ENCODE measurements at places on chromosomes 16 and 17.
A peak's percentile ranks its signal among the peaks of the same experiment; 100 is the strongest.

GRCh38 chr16:66787427-66787826 lies 14.0 kb downstream of the TERB1 start:
- peaks cover 9% of the 10 kb centered on the region for H3K27me3 ChIP-seq
- H3K36me3 ChIP-seq = no peaks in the 10 kb centered on the region
- no peak for DNase-seq
- H3K27ac ChIP-seq = no peak overlapping the region

DNA sequence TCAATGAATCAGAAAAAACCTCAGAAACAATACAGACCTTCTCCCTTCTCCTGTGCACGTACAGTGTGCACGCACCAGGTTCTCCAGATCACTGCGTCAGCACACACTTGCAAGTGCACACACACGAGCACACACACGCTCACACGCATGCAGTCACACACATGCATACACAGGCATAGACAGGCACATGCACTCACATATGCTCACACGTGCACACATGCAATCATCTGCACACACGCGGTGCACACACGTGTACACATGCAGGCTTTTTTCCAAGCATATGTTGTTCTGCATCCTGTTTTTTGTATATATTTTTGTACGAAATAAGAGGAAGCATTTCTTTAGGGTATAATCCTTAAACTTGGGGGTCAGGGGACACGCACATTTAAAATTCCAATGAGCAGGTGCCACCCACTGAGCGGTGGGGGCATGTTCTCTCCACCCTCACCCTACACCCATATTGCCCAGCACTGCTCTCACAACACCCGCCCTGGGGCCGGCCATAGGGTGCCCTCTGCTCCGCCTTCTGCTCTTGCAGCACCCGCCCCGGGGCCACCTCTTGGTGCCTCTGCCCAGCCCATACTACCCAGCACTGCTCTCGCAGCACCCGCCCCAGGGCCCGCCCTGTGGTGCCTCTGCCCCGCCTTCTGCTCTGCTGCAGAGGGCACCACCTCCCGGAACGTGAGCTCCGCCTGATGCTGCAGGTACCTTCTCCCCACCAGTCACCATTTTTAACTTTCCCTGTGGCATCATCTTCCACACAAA lies 20.9 kb downstream of the KLHDC4 start:
- H3K4me3 ChIP-seq = no peak overlapping the region
- peaks cover 55% of the 10 kb centered on the region for H3K36me3 ChIP-seq
- DNase-seq = no peak
- H3K27ac ChIP-seq = no peak overlapping the region
- peaks cover 10% of the 10 kb centered on the region for H3K4me1 ChIP-seq

DNA sequence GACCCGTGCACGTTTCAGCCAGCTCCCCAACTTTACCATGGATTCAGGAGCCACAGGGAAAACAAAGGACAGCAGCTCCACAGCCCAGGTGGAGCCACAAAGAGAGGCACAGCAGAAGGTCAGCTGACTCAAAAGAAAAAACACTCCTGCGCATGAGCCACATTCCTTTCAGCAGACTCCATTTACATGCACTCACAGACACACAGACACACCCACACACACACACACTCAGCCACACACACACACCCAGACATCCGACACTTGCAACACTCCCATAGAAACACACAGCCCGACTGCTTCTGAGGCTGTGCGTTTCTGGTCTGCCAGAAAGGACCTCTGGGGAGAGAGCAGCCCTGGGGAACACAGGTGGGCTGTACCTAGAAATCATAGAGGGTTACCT lies 2335.5 kb downstream of the TP53TG3F start:
- no peak overlapping the region for H3K4me3 ChIP-seq
- no peak for DNase-seq
- H3K27me3 ChIP-seq = no peaks in the 10 kb centered on the region
- no peaks in the 10 kb centered on the region for H3K4me1 ChIP-seq
- H3K27ac ChIP-seq = no peak overlapping the region

GRCh38 chr17:2056206-2057174 lies 1.6 kb downstream of the HIC1 start:
- H3K36me3 ChIP-seq = peaks cover 27% of the 10 kb centered on the region
- peaks cover 33% of the 10 kb centered on the region for H3K4me1 ChIP-seq
- H3K27me3 ChIP-seq = peaks cover 14% of the 10 kb centered on the region
- peak; percentile 69 for DNase-seq

DNA sequence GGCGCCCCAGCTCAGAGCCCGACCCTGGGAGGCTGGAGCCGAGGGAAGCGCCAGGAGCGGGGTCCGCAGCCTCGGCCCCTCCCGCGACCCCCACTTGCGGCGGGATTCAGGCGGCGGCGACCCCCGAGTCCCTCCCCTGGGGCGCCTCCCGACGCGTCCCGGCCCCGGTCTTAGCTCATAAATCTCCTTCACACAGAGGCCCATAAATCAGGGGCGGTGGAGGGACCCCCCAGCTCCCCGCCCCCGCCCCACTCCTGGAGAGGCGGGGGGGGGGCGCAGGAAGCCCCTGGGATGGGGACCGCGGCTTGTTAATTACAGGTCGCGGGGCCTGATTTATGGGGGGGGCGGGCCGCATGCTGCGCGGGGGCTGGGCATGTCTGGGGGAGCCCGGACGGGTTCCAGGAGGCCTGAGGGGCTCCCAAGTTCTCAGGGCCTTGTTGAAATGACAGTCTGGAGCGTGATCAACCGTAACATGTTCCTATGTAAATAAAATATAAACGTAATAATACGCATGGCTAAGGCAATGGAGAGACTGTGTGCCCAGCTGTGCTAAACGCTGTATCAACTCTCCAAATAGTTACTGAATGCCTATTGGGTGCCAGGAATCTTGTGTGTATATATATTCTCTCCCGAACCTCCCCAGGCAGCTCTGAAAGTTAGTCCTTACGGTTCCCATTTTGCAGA lies 10.0 kb upstream of the BHLHA9 start:
- H3K4me1 ChIP-seq = peaks cover 29% of the 10 kb centered on the region
- peak overlapping the region; percentile 15 for H3K4me3 ChIP-seq
- H3K27me3 ChIP-seq = peaks cover 17% of the 10 kb centered on the region
- no peak overlapping the region for H3K27ac ChIP-seq
- H3K36me3 ChIP-seq = no peaks in the 10 kb centered on the region

DNA sequence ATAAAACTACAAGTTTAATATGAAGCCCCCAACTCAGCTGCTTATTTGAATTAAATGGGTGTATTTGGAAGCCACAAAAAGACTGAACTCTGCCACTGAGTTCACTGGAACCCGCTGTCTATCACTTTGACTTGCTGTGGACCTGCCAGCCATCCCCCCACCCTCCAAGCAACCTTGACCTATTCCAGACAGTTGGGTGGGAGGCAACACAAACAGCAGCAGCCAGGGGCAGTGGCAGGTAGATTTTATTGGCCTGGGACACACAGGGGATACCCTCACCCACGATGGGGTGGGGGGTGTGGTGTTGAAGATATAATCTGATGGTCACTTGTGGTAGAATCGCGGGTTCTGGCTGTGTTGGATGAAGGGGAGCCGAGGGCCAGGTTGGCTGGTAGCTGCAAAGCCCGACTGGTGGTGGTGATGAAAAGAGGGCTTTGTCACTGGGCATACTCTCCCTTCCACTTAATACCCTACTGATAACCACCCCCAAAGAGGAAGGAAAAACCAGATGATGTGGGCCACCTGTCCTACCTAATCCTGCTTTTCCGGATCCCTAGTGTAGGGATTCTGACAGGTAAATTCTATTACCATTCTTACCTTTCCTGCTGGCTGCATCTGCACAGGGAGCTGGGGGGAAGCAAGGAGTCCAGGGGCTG lies 2.6 kb downstream of the GPS2 start:
- H3K27ac ChIP-seq = peak overlapping the region; percentile 79
- peak overlapping the region; percentile 30 for H3K4me3 ChIP-seq
- DNase-seq = no peak
- H3K27me3 ChIP-seq = no peaks in the 10 kb centered on the region
- H3K36me3 ChIP-seq = peaks cover 64% of the 10 kb centered on the region

- peaks cover 29% of the 10 kb centered on the region for H3K36me3 ChIP-seq
- H3K4me3 ChIP-seq = no peak overlapping the region
- no peaks in the 10 kb centered on the region for H3K27me3 ChIP-seq
- no peak for DNase-seq
- no peak overlapping the region for H3K27ac ChIP-seq
Observed at GRCh38 chr16:28915181-28915580, 9.9 kb downstream of the RABEP2 start.

GRCh38 chr16:8936421-8936820 lies 27.3 kb downstream of the USP7 start:
- peak; percentile 81 for DNase-seq
- H3K27me3 ChIP-seq = no peaks in the 10 kb centered on the region
- peaks cover 7% of the 10 kb centered on the region for H3K36me3 ChIP-seq
- peak overlapping the region; percentile 1 for H3K27ac ChIP-seq
- peaks cover 49% of the 10 kb centered on the region for H3K4me1 ChIP-seq

DNA sequence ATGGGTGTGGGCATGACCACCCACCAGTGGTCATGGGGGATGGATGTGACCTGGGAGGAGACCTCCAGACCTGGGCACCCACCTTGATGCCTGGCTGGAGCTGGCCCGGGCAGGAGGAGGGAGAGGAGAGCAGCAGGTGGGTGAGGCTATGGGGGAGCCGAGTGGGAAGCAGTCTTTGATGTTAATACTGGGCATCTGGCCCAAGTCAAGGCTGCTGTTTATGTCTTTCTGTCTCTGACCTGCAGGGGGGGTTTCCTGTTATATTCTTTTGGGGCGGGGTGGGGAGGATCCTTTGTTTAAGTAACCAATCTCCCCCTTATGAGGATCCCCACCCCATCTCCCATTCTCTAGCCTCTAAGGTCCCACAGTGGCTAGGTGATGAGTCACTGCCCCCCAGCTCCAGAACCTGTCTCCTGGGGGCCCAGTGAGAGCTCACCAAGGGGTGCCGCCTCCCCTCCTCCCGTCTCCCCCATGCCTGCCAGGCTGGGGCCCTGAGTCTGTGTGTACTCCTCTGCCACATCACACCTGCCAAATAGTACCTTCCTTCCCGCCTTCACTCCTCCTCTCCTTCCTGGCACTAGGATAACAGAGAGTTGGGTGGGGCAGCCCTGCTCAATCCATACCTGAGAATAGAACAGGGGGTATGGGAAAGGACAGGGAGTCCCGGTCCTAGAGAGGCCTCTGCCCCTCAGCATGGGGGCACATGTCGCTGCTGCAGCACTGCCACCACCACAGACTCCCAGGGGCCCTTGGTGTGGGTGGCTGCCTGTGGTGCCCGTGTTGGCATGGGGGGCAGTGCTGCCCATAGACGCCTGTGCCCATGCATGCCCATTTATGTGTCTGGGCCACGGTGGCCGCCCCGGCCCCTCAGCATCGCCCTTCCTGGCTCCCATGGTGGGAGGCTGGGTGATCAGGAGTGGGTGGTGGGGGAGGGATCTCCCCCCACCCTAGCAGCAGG lies 7.3 kb downstream of the THRA start:
- peak overlapping the region; percentile 19 for H3K27ac ChIP-seq
- H3K4me1 ChIP-seq = peaks cover 32% of the 10 kb centered on the region
- H3K4me3 ChIP-seq = peak overlapping the region; percentile 32
- no peaks in the 10 kb centered on the region for H3K36me3 ChIP-seq
- H3K27me3 ChIP-seq = peaks cover 3% of the 10 kb centered on the region

DNA sequence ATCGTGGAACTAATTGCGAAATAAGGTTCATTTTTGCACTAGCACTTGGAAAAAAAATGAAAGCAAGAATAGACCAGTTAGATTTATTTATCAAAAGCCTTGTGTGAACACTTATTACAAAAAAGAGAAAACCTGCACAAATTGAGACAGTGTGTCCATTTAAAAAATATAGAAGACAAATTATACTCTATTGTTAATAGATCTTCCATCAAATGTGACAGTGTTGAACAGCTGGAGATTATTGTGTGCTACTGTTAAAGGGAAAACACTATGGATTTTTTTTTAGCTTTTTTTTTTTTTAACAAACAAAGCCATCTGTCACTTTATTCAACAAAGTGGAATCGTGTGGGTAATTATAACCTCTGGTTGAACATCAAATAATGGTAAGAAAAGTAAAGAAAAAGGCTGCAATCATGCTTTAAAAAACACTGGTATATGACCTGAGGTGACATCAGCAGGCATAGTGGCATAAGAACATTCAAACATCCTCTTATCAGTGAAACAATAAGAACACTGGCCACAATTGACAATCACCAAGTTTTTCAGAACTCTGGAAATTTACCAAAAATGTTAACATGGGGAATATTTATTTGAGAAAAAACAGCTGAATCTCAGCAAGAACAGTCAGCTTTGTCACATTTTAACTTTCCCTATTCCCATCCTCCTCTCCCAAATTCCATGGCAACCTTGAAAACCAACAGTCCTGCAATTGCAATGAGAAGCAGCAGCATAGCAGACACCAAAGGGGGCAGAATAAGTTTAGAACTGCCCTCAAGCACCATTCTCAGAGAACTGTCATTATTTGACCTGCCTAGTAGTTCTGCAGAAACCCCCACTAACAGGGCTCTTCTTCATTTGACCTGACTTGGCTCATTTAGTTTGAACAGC lies 442.3 kb upstream of the MON1B start:
- H3K4me1 ChIP-seq = no peaks in the 10 kb centered on the region
- no peaks in the 10 kb centered on the region for H3K27me3 ChIP-seq
- H3K27ac ChIP-seq = no peak overlapping the region
- no peak for DNase-seq
- H3K4me3 ChIP-seq = no peak overlapping the region
- H3K36me3 ChIP-seq = no peaks in the 10 kb centered on the region

GRCh38 chr17:1304962-1305563 lies 25.6 kb downstream of the TRARG1 start:
- H3K27me3 ChIP-seq = peaks cover 7% of the 10 kb centered on the region
- H3K27ac ChIP-seq = no peak overlapping the region
- no peak overlapping the region for H3K4me3 ChIP-seq
- H3K4me1 ChIP-seq = peaks cover 4% of the 10 kb centered on the region
- DNase-seq = no peak

GRCh38 chr17:39750131-39751015 lies 12.6 kb downstream of the GRB7 start:
- no peaks in the 10 kb centered on the region for H3K36me3 ChIP-seq
- H3K27ac ChIP-seq = no peak overlapping the region
- H3K4me1 ChIP-seq = peaks cover 19% of the 10 kb centered on the region
- H3K27me3 ChIP-seq = no peaks in the 10 kb centered on the region
- no peak overlapping the region for H3K4me3 ChIP-seq

- peaks cover 4% of the 10 kb centered on the region for H3K4me1 ChIP-seq
- peaks cover 6% of the 10 kb centered on the region for H3K36me3 ChIP-seq
- DNase-seq = no peak
- H3K4me3 ChIP-seq = no peak overlapping the region
- peaks cover 24% of the 10 kb centered on the region for H3K27me3 ChIP-seq
Observed at GRCh38 chr17:31660684-31661083, 198.4 kb downstream of the COPRS start.

DNA sequence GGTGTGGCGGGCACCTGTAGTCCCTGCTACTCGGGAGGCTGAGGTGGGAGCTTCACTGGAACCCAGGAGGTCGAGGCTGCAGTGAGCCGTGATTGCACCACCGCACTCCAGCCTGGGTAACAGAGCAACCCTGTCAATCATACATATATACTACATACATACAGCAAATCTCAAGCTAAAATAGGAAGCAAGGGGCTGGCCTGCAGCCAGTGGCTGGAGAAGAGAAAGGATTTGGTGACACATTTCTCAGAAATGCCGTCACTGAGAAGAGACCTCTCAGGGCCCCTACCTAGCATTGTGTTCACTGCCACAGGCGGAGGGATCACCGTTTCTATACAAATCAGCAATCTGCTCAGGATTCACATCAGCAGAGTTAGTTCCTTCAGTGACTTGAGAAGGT lies 16.9 kb downstream of the NARF start:
- no peak for DNase-seq
- no peak overlapping the region for H3K27ac ChIP-seq
- H3K36me3 ChIP-seq = peaks cover 56% of the 10 kb centered on the region
- H3K27me3 ChIP-seq = no peaks in the 10 kb centered on the region
- H3K4me3 ChIP-seq = no peak overlapping the region

Measured in activated CD4-positive, alpha-beta memory T cell treated with anti-CD3 and anti-CD28 coated beads, Interleukin-2, amount 10 ng/mL, durations not matched to agents 7 days and 5 days (primary cell).